CD4-positive, alpha-beta T cell treated with Interleukin-15 for 1 hour (primary cell): ENCODE measurements at places on chromosomes 7 and 10.
A peak's percentile ranks its signal among the peaks of the same experiment; 100 is the strongest.

GRCh38 chr7:92749832-92750446, 86.4 kb downstream of the CDK6 start:
- DNase-seq = no peak

GRCh38 chr10:43202224-43202656, 64.0 kb downstream of the CSGALNACT2 start:
- peak; percentile 56 for DNase-seq

DNA sequence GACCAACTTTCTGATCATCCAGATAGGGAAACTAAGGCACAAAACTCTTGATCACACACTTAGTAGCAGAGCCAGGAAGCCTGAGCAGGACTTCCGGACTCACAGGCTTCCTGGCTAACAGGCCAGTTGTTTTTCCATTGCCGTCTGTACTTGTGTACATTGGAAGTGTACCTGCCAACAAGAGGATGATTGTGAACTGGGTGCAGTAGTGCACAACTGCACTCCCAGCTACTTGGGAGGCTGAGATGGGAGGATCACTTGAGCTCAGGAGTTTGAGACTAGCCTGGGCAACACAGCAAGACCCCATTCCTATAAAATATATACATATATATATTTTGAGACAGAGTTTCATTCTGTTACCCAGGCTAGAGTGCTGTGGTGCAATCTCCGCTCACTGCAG, 35.2 kb upstream of the OTUD1 start:
- DNase-seq = no peak

GRCh38 chr10:62266611-62267010, 2.0 kb downstream of the RTKN2 start:
- DNase-seq = no peak

GRCh38 chr7:12360948-12361347, 42.7 kb downstream of the VWDE start:
- no peak for DNase-seq

DNA sequence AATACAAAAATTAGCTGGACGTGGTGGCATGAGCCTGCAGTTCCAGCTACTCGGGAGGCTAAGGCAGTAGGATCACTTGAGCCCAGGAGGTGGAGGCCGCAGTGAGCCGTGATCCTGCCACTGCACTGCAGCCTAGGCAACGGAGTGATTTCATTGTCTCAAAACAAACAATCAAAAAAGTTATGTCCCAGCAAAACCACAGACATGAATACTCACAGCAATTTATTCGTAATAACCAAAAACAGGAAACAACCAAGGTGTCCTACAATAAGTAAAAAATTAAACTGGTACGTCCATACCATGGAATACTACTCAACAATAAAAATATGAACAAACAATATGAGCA, 11.6 kb upstream of the CYTH3 start:
- no peak for DNase-seq

GRCh38 chr7:83861-84632, 108.3 kb upstream of the FAM20C start:
- no peak for DNase-seq

GRCh38 chr7:83161899-83162401, 734 bp downstream of the PCLO start:
- DNase-seq = no peak

DNA sequence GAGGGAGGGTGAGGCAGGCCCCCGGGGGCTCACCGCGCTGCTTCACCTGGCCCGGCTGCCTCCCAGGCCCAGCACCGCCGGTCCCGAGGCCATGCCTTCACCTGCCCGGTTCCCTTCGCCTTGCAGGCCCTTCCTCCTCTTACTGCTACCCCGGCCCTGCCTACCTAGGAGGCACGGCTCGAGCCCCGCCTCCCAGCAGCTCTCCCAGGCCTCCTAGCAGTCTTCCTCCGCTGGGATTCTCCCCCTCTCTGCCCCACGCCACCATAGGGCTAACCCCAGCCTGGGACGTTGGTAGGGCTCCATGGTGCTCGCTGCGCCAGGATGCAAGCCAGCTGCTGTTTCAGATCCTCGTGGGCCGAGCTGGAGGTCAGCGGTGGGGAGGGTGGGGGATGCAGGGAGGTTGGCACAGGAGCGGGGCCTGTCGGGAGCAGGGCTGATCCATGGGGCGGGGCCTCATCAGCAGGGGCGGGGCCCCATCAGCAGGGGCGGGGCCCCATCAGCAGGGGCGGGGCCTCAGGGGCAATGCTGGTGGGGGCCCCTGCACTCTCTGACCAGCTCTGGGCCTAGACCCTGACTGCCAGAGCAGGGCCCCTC, 63.3 kb downstream of the RASGEF1A start:
- DNase-seq = no peak

DNA sequence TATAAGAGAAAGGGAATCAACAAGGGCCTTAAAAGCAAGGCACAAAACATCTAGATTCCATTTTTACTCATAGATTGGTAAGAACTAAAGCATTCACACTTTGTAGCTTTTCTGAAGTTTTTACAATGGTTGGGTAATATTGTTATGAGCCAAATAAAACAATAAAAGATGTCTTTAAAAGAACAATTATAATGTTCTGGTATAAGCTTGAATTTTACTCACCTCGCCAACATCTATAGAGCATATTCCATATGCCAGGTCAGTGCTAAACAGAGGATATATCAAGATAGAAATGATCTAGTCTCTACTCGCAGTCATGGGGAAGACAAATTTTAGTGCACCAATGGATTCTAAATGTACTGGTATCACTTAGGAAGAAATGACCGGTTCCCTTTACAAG, 11.9 kb downstream of the STEAP1 start:
- no peak for DNase-seq

- no peak for DNase-seq
Measured at GRCh38 chr7:22992874-22993840, 20.8 kb downstream of the HYCC1 start.

DNA sequence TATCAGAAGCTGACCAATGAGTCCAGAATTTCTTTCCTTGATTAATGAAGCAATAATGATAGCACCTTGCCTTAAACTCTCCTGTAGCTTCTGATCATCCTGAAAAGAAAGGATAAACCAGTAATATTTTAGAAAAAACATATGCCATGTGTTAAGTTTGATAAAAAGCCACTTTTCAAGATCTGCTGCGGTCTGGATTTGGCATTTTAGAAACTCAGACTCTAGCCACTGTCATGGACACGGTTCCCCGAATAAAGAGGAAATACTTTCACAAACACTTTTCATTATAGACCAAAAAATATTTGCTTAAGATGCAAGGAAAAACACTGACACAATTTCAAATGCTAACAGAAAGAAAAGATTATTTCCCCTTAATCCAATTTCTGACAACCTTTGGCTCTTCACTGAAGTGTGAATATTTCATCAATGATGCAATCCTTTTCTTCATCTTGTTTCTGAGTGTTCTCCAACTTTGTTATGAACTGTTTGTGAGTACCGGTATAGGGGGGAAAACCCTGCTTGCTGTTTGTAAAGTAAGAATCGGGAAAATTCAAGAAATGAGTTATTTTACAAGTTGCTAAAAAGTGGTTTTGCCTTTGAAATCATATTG, 329.5 kb downstream of the CRPPA start:
- DNase-seq = no peak

DNA sequence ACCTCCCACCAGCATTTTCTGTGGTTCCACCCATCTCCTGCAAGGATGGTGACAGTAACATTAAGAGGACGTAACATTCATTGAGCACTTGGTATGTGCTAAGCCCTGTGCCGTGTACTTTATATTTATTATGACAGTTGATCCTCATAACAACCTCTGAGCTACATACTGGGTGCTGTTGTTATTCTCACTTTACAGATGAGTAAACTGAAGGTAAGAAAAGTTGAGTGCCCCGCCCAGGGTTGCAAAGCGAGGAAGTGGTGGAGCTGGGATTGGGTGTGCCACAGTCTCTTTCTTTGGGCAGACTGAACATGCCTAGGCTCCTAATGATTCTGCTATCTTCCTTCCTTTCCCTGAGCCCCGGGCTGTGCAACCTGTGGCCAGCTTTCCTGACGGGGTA, 107.4 kb downstream of the SH3PXD2A start:
- DNase-seq = no peak

DNA sequence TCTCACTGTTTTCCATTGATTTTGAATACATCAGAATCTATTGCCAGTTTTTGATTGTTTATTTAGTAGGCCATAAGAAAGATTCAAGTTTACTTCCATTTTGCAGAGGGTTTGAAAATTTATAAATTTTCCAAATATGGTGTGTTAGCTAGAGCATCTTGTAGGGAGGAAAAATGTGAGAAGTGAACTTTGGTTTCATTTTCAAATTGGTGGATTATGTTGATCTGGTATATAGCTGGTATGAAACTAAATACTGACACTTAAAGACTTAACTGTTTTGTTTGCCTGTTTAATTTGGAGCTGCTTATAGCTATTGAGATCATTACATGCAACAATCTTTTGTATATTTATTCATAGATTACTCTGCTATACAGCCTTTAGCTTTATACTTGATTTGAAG, 108.1 kb downstream of the ADAM22 start:
- DNase-seq = no peak

- DNase-seq = no peak
Measured at GRCh38 chr10:80471001-80471400, 16.9 kb downstream of the TSPAN14 start.

DNA sequence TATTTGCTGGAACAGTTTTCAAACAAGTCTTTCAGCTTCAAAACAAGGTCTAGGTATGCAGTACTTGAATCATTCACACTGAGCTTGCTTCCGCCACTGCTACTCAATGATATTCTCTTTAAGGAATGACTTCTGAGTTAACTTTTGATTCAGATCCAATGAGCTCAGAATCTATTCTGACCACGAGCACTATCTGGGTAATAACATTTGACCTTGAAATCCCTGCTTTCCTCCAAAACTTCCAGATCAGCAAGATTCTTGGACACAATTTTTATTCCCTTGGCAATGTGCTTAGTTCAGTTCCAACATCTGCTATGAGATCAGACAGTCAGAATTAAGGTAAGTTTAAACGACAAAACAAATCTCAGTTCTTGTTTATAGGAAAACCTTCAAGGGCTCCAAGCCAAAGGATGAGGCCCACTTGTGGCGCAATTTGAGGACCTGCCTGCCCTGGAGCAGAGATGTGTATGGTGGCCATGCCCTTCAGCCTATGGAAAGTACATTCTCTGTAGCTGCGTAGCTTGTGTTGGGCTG, 87.2 kb downstream of the RNF216 start:
- DNase-seq = no peak

DNA sequence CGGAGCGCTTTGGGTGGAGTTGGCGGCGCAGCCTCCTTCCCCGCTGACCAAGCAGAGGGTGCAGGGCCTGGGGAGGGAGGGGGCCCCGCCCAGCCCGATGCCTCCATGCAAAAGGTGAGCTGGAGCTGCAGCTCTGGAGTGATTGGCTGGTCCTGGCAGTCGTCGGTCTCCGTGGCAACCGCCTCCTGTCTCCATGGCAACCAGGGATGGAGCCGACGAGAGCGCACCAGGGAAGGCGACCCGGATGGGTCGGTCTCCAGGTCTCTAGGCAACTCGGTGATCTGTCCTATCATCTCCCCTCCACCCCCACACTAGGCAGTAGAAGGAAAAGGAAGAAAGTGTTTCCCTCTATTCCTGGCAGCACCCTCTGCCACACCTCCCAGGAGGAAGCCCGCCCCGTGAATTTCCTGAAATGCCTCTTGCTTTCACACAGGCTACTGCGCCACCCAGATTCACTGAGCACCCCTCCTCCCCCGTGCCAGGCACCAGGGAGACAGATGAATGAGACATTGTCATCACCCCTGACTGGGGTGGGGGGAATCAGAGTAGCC, 647 bp upstream of the NACAD start:
- peak; percentile 72 for DNase-seq

- DNase-seq = no peak
Measured at GRCh38 chr7:37532636-37533035, 84.0 kb upstream of the ELMO1 start.

DNA sequence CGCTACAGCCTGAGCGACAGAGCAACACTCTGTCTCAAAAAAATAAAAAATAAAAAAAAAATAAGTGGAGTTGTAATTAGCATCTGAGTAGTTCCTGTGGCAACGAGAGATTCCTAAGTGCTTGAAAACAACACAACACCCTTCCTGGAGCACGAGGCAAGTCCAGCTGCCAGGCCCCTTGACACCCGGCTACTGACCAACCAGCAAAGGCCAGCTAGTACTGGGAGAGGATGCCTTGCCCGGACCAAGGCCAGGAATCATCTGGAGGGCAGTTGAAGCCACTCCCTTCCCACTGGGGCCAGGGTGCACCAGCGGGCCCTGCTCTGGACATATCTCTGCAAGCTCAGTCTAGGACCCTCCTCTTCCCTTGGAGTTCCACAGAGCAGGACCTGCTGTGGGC, 536 bp downstream of the C10orf105 start:
- no peak for DNase-seq

DNA sequence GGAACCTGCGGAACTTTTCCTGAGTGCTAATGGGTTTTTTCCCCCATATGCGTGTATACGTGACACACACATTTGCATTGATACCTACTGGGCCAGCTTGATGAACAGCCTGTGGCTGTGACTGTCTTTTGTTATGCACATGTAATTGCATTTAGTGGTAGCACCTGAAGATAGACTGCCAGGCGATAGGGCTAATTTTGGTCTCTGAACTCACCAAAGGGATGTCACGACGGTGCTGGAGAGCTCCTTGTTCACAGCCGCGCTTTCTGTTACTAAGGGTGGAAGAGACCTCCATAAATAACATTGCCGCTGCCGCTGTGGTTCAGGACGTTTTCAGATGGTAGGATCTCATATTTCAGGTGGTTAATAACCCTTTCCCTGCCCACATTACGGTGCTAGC, 133.2 kb downstream of the CAMK1D start:
- DNase-seq = no peak

DNA sequence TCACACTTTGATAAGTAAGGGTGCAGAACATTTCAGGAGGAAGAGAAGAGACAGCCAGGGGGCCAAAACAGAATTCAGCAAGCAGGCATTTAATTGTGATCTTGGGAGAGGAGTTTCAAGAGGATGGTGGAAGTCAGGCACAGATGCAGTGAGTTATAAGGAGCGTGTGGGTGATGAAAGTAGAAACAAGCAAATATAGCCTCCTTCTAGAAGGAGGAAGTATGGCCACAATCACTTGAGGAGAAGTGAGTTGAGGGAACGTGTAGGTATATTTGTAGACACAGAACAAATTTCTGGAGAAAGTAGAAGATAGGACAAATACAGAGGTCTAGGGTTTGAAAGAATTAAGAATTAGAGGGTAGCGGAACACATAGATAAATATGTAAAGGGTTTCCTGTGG, 165.8 kb downstream of the CACNB2 start:
- no peak for DNase-seq

GRCh38 chr10:28533571-28534304, 820 bp downstream of the WAC start:
- peak; percentile 56 for DNase-seq

GRCh38 chr10:44193166-44193565, 191.7 kb downstream of the CXCL12 start:
- DNase-seq = no peak
